ENCODE measurements at places on chromosomes 12 and 14.

DNA sequence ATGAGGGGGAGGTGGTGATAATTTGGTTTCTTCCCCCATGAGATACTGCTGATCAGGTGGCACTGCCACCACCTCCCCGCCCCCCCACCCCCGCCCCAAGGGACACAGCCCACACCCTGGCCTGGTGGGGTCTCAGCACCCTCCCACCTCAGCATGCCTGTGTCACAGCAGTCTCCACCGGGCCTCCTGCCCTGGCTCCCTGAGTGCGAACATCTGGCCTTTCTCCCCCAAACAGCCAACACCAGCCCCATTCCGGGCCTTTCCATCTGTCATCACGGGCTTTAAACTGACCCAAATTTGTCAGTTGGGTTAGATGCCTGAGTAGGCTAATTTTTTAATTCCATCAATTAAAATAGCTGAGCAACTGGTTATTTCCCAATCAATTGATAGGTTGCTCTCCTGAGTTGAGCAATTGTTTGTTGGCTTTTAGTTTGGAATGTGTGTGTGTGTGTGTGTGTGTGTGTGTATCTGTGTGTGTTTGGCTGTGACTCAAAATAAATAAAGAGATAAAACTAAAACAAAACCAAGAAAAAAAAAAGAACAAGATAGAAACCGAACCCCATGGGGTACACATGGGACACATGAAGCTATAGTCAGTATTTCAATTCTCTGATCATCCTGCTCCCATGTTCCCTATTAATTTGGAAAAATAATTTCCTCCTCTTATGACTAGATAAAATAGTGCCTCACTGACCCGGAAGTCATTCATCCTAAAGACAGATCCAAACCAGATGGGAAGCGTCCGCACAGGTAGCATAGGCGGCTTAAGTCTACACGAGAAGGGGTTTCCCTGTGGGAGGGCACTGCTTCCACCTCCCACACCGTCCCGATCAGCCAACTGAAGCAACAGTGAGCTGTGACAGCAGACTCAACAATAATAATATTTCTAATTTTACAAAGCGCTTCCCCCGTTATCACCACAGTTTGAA is 7.4 kb downstream of the SERPINA12 start:
- DNase-seq, result no peak

GRCh38 chr12:98423963-98424362 is 91.4 kb upstream of the TMPO start:
- DNase-seq, result no peak

- no peak for DNase-seq
These were observed 3.9 kb upstream of the PPP1CC start for GRCh38 chr12:110746550-110746949.

GRCh38 chr12:124684971-124685688 is 117.7 kb upstream of the NCOR2 start:
- DNase-seq, result peak; percentile 70

GRCh38 chr12:108613548-108613947 is 15.7 kb upstream of the TMEM119 start:
- no peak for DNase-seq

DNA sequence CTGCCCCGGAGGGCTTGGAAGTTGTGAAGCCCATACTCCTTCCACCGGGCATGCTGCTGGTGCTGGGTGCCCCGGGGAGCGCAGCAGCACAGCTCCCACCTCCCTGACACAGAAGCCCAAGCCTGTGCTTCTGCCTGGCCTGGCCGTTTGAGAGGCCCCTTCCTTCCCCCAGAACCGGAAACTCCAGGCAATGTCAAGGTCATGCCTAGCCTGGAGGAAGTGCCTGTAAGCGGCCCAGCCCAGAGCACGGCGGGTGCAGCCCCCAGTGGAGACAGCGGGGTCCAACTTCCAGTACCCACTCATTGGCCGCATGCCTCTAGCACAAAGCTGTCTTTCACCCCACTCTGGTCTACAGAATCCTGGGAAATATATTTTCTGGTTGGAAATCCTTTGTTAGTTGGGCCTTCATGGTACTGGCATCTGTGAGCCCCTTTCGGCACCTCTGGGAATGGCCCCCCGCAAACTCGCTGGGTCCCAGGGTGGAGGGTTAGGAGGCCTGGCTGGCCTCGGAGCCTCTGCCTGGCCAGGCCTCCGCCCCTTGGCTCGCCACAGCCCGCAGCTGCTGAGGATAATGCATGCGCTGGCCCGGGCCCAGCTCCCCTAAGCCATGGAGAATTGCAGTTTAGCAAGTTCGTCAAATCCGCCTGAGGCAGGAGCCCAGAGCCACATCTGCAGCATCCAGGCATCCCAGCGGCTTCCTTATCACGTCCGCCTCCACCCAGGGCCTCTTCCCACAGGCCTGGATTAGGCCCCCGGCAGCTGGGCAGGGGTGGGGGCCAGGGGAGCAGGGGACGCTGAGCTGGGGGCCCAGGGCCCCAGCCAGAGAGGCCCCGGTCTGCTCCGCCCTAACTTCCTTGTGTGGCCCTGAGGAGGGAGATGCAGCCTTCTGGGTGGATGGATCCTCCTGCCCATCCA is 48.9 kb upstream of the DLK1 start:
- DNase-seq, result peak; percentile 50

DNA sequence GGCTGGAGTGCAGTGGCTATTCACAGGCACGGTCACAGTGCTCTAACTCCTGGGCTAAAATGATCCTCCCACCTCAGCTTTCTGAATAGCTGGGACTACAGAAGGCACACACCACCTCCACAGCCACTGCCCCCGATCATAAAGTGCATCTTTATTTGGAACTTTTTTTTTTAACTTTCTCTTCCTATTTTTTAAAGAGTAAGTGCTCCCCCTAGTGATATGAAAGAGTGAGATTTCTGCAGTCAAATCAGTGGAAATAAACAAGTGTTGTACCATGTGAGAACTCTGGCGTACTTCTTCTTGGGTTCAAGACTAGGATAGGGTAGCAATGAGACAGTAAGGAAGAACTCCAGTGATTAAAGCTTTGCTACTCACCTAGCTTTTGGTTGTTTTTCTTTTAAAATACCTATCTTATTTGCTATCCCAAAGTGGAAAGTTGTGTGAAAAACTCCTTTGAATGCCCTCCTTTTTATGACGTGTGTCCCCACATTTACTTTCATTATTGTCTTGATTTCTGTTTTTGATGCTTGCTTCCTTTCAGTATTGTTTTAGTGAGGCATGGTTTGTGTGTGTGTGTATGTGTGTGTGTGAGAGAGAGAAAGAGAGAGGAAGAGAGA is 6.6 kb downstream of the PPP4R4 start:
- no peak for DNase-seq

GRCh38 chr12:27192118-27192802 is 51.8 kb upstream of the STK38L start:
- DNase-seq, result no peak

- no peak for DNase-seq
These were observed 245.8 kb upstream of the RMST start for GRCh38 chr12:97216848-97217247.

DNA sequence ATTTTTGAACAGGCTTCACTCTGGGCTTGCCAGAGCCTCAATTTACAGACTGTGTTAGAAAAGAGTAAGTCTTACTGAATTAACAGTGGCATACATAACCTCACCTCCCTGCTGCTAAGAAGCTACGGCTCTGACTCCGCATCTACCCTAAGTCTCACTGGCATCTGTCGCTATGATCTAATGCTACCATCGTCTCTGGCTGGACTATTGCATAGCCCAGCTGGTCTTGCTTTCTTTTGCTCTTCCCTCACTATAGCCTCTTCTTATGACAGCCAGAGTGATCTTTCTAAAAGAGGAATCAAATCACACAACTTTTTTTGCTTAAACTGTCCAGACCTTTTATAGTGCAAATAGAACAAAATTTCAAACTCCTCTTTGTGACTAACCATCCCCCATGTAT is 81.1 kb downstream of the SLC24A4 start:
- no peak for DNase-seq

DNA sequence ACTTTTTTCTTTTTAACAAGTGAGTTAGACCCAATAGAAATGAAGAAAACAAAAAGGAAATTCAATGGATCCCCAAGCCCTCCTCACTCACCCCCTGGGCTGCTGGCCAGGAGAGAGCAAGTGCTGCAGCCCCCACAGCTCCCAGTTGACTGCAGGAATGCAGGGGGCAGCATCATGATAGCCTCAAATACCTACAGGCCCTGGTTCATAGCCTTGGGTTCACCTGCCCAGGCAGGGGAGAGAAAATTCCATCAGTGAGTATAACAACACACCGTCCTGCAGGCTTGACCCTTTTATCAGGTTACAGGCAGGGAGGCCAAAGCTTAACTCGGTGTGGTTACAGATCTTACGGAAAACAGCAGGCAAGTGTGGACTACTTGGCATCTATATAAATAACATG is 76.3 kb downstream of the PHLDA1 start:
- no peak for DNase-seq

All from putamen (tissue), 1 donor.